ENCODE measurements at places on chromosomes 7 and 10.

DNA sequence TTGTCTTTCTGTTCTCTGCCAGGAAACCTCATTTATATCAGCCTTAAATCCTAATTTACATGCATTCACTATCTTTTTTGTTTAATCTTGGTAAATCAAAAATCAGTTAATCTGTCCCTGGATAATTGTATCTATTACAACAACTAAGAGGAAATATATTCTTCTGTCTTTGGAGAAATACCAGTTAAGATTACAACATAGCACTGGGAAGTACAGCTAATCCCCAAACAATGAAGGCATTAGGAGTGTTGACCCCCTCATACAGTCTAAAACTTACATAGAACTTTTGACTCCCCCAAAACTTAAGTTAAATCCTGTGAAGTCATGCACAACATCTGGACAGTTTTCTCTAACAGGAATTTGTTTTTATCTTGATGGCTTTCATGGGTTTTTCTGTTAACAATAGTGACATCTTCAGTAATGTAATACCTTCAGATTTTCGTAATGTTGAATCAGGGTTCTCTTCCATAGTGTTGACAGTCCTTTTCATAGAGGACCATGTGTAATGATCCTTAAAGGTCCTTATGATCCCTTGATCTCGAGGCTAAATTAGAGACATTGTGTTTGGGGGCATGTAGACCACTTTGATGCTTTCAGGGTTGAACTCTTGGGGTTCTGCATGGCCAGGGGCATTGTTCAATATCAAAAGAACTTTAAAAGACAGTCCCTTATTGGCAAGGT is 24.1 kb upstream of the ABCC2 start:
- DNase-seq, result peak; percentile 61

DNA sequence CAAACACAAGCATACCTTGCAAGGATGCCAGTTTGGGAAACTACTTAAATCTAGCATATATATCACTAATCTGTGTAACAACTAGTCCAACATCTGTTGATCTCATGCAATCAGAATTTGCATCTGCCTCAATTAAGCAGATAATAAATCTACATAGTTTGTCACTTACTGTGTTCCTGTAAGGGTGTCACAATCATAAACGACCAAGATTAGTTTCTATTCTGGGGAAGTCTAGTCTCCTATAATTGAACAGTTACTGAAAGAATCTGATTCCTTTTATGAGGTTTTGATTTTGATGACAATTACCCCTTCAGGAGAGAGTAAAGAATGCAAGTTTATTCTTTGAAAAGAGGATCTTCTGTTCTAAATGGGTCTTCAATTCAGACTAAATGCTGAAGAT is 85.5 kb upstream of the LRRN3 start:
- DNase-seq, result no peak

DNA sequence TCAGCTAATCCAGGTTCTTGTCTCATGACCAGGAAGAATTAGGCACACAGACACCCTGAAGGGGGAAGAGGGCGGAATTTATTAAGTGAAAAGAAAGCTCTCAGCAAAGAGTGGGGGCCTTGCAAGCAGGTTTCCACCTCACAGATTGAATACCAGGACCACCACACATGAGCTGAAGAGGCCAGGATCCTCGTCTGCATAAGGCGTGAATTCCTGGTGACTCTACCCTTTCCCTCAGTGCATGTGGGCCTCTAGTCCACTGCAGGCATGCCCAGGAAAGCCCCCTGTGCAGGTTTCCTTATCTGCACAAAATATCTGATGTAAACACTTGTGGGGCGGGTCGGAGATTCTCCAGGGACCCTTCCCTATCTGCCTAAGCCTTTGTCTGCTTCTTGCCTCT is 782.1 kb upstream of the LRRN3 start:
- no peak for DNase-seq

DNA sequence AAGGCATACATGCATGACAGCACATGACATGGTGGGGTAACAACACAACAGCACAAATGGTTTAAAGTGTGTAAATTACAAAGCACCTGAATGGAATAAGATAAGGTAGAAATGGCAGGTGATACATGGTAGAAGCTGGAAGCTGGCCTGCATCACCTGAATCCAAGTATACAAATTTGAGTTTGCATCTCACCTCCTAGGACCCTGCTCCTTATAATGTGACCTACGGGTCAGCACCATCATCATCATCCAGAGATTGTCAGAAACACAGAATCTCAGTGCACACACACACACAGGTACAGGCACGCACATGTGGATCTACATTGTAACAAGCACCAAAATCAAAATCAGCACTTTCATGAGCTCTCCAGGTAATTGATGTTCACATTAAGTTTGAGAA is 1048.2 kb upstream of the AUTS2 start:
- DNase-seq, result no peak

DNA sequence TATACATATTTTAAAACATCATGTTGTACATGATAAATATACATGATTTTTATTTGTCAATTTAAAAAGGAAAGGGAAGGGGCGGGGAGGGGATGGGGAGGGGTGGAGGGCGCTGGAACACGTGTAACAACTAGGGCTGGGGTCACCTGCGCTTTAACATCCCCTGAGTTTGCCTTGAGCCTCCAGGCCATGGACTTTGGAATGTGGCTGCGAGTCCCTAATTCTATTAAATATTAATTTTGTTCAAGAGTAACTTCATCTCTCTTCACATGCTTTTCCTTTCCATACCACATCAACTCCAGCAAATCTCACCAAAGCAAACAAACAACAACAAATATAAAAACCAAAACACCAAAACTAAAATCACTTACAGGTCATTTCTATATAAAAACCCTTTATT is 10.6 kb downstream of the IFIT5 start:
- no peak for DNase-seq

DNA sequence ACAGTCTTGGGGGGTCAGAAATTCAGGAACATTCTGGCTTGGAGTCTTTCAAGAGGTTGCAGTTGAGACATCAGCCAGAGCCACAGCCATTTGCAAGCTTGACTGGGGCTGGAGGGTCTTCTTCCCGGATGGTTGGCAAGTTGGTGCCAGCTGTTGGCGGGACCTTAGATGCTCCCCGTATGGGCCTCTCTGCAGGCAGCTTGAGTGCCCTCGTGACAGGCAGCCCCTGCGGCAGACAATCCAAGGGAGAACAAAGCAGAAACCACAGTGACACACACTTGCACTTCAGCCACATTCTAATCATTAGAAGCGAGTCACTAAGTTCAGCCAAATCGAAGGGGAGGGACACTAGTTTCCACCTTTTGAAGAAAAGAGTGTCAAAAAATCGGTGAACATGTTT is 59.4 kb upstream of the MXI1 start:
- DNase-seq, result no peak

GRCh38 chr7:115708013-115708341 is 322.6 kb downstream of the TFEC start:
- no peak for DNase-seq

GRCh38 chr10:58885686-58886345 is 290.6 kb upstream of the PHYHIPL start:
- no peak for DNase-seq

DNA sequence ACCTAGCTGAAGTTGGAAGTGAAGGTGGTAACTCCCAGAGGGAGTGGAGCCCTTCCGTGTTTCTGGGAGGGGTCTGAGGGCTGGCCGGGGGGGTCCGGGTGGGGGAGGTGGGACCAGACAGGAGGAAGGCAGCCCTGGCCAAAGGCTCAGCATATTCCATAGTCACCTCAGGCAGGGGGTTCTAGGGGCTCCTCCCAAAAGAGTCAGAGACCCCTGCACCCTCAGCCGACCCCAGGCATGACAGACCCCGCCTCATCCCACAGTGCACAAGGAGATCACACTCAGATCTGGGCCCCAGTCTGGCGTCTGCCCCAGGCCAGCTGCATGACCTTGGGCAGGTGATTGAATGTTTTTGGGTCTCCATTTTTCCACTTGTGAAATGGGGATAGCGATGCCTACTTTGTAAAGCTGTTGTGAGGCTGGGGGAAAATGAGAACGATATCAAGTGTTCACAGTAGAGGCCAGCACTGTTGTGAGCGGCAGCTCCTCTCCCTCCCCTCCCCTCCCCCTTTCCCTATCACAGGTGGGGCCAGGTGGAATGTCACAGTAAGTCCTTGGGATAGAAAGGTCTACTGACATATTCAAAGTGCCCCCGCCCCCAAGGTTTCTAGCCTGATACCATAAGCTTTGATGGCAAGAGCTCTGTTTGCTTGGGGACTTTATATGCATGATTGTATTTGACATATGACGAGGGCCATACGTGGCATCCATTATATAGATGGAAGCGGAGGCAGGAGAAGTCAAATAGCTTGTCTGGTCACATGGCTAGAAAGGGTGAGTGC is 33.3 kb downstream of the DNAJB12 start:
- DNase-seq, result no peak

DNA sequence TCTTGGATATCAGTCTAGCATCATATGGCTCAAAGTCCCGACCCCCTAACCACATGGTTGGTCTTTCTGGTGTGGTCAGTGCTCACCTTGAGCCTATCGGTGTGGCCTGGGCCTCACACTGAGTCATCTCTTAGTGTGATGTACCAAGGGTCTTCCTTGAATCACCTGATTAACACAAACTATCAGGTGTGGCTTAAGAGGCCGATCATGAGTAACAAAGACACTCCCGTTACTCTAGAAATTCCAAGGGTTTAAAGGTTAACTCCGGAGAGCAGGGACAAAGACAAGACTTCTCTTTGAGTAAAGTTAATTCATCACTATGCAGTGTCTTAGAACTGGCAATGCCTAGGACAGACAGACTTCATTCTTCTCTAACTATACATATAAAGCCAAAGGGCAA is 52.3 kb upstream of the ARMC3 start:
- DNase-seq, result no peak

GRCh38 chr7:122352454-122352853 is 47.9 kb upstream of the FEZF1 start:
- no peak for DNase-seq

GRCh38 chr10:120643351-120643750 is 186.3 kb downstream of the PLPP4 start:
- no peak for DNase-seq

DNA sequence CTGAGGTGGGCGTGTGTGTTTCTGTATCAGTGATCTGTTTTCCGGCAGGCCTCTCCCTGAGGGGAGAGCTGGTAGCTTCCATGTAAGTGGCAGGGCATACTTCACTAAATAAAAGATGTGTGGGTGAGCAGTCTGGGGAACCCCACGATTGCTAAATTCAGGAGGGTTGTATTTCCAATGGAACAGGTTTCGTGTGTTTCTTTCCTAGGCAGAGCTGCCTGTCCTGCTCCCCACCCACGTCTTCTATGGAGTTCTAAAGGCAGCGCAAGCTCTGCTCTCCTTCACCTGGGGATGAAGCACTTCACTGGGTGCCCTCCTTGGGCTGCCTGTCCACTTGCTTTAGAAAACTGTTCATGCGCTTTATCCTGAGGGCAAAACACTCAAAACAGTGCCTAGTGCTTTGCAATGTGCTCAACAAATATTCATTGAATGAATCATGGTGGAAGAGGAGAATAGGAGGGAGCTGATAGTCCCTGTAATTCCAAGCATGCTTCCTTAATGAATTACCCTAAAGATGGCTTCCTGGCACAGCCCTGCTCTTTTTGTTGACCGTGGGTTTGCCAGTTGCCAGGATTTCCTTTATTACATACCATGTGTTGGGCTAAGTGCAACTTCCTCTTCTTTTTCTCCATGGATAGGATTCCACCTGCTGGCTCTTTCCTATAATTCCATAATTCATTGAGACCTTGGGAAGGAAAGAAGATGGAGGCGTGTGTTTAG is 50.6 kb upstream of the SRPK2 start:
- DNase-seq, result peak; percentile 78

DNA sequence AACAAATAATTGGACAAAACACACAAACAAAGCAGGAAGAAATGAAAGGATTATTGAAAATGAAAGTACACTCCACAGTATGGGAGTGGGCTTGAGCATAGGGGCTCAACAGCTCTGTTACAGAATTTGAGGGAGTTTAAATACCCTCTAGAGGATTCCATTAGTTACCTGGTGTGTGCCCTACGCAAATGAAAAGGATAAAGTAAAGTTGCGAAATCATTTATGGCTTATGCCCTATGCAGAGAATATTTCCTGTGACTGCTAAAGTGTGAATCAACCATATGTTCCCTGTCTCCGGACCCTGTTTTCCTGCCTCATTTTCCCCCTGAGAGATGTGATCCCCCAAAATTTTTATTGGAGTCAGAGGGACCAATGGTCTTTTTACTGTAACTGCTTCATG is 634.6 kb upstream of the CNTNAP2 start:
- no peak for DNase-seq

GRCh38 chr10:22761569-22762220 is 47.3 kb upstream of the PIP4K2A start:
- DNase-seq, result no peak

DNA sequence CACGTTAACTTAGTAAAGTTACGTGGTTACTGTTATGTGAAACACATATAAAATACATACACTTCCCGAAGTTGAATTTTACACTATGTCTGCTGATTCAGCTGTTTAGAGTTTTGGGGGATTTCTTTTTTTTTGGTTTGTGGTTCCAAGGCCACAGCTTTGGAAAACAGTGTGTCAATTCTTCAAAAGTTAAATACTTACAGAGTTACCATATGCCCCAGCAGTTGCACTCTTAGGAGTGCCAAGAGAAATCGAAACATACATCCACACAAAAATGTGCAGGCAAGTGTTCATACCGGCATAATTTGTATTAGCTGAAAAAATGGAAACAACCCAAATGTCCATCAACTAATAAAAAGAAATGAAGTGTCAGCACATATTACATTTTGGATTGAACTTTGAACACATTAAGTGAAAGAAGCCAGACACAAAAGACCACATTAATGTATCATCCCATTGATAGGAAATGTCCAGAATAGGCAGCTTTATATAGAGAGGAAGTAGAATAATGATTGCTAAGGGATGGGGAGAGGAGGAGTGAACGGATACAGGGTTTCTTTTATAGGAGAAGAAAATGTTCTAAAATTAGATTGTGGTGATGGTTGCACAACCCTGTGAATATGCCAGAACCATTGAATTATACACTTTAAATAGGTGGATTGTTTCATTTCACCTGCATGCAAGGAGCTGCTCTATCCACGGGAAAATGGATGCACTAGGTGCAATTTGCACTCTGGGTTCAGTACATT is 17.6 kb downstream of the APBB1IP start:
- DNase-seq, result no peak

DNA sequence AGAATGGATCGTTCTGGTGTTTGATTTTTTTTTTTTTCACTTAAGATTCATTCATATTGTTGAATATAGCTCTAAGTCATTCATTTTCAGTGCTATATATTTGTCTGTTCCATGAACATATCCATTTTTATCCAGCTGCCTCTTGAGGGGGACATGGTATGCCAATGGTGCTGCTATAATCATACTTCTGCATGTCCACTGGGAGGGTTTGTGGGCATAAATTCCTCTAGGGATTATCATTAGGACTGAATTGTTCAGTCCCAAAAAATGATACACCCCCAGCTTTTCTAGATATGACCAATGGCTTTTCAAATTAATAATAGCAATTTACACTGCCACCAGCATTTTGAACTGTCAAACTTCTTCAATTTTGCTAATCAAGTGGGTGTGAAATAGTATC is 41.1 kb downstream of the CAV1 start:
- no peak for DNase-seq

Data from cardiac fibroblast (primary cell).